Ecto neural progenitor cell (in vitro differentiated cells): ENCODE measurements at places on chromosomes 5 and 9.

DNA sequence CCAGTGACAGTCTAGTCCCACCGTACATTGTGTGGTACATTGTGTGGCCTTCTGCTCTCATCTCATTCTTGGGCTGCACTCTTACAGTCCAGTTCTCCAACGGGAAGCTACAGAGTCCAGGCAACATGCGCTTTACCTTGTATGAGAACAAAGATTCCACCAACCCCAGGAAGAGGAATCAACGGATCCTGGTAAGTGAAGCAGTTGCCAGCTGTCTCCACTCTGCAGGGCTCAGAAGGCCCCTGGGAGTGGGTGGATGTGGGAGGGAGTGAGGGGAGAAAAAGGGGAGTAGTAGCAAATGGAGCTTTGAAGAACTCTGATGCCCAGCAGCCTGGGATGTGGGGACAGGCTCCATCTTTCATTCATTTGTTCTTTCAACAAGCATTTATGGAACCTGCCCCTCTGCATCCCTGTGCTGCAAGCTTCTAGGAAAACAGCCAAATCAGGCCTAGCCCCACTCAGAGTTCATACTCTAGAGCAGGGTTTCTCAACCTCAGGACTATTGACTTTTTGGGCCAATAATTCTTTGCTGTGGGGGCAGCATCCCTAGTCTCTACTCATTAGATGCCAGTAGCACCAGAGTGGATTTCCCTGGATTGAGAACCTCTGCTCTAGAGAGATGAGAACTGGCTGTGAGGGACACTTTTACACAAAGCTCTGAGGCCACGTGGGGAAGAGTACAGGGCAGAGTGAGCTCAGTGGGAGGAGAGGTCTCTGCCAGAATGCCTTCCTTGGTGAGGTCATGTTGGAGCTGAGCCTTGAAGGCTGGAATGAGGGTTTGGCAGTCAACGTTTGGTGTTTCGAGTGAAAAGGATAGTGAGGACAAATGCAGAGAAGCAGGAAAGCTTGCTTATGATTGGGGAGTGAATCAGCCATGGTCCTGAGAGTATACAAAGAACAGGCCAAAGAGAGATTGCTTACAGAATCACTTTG lies 1.1 kb downstream of the POLR1E start:
- DNase-seq = no peak

DNA sequence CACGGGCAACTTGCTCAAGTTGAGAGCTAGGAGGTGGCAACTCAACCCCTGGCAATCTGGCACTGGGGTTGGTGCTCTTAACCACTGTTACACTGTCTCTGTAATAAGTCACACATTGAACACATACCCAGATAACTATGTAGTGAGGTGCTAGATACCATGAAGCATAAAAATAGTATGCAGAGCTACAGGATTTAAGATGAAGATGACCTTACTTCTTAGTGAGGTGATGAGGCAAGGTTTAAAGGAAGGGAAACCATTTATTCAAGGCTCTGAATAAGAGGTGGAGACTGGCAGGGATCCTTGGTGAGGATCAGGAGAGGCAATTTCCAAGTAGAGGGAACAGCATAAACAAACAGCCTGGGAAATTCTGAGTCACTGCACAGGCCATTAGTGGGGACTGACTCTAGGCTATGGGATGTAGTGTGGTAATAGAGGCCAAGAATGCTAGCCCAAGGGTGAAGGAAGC lies 67.6 kb upstream of the NR3C1 start:
- no peak for DNase-seq

DNA sequence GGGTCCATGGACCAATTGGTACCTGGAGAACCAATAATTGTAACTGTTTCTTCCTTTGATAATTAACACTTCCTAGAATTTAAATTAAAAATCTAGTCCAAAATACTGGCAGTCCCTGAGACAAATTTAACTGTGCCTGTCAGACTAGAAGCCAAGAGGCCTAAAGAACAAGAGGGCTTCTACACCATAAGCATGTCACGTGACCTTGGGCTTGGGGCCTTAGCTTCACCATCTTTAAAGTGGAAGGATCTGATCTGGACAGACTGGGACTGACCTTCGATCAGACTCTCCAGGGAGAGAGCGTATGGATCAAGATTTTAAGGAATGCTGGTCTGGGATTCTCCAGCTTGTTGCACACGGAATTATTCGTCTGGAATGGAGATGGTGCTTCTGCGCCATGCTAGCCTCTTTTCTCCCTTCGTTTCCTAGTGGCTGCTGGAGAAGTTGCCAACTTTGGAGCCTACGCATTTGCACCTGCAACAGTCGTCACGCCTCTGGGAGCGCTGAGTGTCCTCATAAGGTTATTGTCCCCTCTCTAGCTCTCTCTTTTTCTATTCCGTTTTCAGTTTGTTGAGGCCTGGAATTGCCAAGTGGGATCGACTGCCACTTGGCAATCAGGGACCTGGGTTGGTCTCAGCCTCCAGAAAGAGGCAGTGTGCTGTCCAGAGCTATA lies 8.4 kb downstream of the NIPAL4 start:
- DNase-seq = no peak

GRCh38 chr5:53820119-53820801 lies 259.8 kb downstream of the NDUFS4 start:
- DNase-seq = no peak

DNA sequence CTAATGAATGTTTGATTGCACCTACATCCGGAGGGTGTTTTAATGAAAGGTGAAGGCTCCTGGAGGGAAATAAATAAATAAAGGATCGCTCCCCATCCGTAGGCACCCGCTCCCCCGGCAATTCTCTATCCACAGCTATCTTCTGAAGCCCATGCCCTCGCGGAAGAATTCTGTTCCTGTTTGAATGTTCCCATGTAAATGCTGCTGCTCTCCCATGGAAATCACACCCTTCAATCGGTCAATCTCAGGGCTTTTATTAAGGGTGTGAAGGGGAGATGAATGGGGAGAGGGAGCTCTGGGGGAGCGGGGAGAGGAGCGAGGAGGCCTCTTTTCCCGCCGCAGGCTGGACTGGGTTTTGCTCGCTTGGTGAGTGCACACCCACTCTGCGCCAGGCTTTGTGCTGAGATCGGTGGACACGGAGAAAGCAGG lies 21.1 kb upstream of the ARAP3 start:
- DNase-seq = no peak

DNA sequence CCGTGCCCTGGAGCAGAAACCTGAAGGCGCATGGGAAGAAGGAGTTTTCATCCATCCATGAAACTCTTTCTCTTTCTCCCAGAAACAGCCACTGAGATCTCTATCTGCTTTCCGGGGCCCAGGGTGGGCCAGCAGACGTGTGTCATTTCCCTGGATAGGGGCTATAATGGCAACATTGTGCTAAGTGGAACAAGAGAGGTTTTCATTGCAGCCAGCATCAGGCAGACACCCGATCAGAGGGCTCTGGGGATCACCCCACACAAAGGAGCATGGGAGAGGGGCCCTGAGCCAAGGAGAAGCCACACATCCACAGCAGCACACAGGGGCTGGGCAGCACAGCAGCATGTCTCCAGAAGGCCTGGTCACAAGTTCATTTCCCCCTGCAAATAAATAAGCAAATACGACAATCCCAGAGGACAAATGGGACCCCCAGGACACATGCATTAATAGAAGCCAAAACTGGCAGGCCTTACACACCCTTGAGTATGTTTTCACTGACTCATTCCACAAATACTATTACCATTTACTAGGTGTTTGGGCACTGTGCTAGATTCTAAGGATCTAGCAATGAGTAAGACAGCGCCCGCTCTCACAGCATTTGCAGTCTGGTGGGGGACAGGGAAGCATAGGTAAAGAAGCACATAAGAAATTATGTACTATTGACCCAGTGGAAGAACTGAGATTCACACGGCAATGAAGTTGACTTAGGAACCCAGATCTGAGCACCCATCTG lies 4.3 kb upstream of the AFAP1L1 start:
- DNase-seq = no peak

DNA sequence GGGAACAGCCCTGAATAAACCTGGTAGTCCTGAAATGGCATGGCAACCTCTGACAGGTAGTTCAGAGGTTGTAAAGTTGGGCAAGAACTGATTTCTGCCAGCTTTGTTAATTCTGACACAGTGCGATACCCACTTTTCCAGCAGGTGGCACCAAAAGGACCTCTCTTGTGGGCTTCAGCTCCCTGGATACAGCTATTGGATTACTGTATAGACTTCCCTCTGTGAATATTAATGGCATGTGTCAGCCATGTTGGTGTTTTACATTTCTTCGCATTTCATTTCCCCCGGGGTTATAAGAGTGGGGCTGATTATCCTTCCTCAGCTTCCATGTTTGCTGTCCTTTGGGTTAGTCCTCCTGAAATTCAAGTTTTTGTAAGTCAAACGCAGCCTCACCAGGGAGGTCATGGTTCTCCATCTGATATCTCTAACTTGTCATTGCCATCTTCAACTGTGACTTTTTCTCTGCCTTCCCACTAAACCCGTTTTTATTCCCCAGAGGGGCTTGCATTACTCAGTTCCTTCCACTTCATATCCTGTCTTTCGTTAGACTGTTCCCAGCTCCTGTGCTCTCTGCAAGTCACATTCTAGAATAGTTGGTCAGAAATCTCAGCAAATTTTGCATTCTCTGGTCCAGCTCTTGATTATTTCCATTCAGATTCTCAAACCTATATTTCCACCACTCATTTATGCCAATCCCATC lies 135.6 kb downstream of the LIFR start:
- no peak for DNase-seq

DNA sequence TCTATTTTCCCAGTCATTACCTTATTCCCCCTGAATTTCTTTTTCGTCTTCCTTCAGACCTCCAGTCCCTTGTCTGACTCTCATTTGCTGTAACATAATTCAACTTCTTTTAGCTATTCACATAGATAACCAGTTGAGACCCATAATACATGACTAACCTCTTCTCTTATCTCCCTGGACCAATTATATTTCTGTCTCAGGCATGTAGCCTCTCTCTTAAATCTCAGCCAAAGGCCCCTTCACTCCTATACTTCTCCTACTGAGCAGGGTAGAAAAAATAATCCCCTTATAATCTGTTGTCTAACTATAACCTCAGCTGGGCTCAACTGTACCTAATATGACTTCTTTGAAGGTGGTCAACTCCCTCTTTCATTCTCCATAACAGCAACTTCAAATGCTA lies 20.9 kb downstream of the RANBP6 start:
- no peak for DNase-seq

- no peak for DNase-seq
Measured at GRCh38 chr9:87671925-87672324, 54.0 kb upstream of the CTSL start.

DNA sequence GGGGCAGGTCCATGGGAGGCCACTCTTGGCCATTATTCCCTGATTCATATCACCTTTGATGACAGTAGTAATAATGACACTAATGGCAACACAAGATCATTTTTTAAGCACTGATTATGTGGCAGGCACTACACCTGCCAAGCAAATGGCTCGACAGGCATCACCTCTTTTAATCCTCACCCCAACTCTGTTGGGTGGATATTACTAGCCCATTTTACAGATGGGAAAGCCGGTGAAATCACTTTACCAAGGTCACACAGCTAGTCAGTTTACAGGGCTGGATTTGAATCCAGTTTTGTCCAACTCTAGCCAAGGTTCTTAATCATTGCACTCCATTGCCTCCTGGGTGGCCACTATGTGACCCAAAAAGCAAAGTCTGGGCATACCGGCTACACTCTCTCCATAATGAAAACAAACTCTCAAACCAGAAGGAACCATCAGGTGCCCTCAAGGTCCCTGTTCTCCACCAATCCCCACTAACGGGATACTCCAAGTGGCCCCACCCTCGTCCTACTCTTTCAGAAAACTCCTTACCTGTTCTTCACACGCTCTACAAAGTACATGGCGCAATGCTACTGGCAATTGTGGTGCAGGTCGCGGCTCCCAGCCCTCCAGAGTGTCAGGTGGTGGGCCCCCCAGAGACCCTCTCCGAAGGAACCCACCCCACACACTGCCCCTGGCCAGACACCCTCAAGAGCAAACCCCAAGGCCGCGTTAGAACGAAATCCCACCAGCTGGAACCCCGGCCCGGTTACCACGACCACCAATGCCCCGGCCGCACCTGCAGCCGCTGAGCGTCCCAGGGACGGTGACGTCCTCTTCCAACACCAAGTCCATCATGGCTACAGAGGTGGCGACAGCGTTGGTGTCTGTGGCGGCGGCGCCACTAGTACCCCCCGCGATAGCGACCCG lies 572 bp downstream of the CDK5RAP2 start:
- no peak for DNase-seq

GRCh38 chr5:27491746-27492439 lies 453.5 kb upstream of the CDH9 start:
- no peak for DNase-seq

- DNase-seq = no peak
Measured at GRCh38 chr5:174222891-174223290, 177.4 kb downstream of the NSG2 start.
